Hindlimb muscle (tissue), 1 donor: ENCODE measurements at places on chromosomes 7 and 10.

- DNase-seq, result no peak
These were observed 63.0 kb downstream of the NEURL1 start for GRCh38 chr10:103556383-103557007.

DNA sequence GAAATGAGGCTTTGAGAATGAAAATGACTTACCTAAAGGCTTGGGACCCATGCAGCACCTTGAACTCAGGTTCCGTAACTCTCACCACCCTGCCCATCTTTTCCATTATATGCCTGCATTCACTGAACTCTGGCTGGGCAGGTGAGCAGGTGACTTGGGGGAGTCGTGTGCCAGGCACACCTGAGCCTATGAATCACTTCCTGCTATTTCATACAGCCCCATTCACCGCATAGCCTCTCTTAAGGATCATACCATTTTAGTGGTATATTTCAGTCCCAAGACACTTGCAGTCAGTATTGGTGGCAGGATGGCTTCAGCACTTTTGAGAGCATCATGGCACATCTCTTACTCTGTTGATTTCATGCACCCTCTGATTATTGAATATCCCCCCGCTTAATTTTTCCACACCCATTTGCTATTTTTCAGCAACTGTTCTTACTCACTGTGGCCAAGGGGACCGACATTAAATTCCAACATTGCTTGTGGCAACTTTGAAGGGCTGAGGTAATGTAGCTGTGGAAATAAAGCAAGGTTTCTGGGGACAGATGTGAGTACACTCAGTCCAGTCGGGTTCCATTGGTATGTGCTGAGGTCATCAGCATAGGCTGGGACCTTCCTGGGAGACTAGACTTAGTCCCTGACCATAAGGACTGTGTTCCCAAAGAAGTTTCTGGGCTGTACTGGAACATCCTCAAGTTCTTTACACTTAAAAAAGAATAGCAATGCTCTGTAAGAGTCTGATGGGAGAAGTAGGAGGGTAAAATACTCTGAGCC, 39.8 kb upstream of the ZNF438 start:
- DNase-seq, result no peak

GRCh38 chr10:3006607-3007006, 60.7 kb upstream of the PFKP start:
- DNase-seq, result no peak

- DNase-seq, result no peak
These were observed 69.8 kb upstream of the KCTD7 start for GRCh38 chr7:66558660-66559465.
